ENCODE measurements at places on chromosomes 16 and 17.

DNA sequence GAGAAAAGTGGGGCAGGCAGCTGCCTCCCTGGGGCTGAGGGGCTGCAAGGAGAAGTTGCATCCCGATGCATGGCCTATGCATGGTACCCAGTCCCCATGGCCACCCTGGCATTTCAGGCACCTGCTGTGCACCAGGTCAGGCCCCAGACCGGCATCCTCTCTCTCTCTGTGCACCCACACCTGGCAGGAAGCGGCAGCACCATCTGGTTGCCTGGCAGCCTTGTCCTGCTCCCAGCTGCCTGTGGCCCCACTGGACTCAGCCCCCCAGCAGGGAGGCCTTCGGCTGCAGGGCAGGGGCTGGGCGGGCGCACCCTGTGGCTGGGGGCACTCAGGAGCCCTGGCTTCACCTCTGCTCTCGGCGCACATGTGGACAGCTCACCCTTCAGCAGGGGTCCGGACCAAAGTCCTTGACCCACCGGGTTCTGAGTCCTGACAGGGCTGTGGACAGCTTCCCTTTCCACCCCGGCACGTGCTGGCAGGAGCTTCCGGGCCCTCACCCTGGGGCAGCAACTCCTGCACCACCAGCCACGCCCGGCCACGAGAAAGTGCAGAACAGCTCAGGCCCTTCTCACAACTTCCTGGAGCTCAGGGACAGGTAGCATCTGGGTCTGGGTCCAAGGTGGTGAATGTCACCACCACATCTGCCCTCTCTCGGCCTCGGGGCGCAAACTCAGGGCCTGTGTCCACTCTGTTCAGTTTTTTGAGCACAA, 36.7 kb downstream of the CTU2 start:
- no peak for DNase-seq

- DNase-seq, result peak; percentile 21
Observed at GRCh38 chr16:85029408-85029784, 1.8 kb downstream of the KIAA0513 start.

DNA sequence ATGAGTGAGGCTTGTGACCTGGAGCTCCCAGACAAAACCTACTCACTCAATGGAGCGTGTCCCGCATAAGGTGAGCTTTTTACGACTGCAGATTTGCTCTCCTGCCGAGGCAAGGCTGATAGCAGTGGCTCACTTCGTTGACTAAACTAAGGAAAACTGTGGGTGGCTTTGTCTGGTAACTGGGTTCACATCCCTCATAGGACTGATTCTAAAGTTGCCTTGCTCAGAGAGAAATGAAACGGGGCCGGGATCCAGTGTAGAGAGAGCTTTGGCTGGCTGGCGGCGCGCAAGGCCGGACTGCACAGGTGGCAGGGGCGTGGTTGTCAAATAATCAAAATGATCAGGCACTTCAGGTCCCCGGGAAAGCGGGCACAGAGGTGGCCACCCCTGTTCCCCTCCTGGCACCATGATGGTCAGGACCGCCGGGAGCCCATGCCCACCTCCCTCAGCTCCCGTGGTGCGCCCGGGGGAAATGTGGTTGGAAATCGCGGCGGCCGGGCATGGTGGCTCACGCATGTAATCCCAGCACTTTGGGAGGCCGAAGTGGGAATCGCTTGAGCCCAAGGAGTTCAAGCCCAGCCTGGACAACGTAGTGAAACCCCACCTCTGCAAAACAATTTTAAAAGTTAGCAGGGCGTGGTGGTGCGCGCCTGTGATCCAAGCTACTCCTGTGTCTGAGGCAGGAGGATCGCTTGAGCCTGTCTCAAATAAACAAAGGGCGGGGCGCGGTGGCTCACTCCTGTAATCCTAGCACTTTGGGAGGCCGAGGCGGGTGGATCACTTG, 26.6 kb upstream of the OR1F1 start:
- no peak for DNase-seq

DNA sequence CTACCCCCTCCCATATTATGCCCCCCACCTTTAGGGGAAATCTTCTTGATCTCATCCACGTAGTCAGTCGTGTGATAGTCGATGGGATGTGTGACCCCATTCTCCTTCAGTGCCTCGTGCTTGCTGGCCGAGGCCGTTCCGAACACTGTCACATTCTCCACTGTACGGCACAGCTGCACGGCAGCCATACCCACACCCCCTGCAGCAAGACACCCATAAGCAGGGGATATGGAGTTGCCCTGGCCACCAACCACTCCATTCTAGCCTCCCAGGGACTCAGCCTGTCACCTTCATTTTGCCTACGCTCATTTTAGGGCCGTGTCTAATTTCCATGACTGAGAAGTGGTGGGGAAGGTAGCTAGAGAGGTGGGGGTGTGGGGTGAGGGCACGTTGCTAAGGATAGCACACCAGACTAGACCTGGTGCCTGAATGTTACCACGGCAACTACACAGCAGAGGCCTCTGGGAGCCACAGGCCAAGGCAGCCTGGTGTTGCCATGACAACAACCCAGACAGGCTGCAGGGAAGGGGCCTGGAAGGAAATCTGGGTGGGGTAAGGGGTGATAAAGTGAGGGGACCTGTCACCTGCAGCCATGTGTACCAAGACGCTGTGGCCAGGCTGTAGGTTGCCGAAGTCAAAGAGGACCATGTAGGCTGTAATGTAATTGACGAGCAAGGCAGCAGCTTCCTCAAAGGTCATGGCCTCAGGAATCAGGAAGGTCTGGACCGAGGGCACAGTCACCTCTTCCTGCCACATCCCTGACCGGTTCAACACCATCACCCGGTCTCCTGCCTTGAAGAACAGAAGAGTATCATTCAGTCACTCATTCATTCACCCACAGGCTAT, 4.0 kb downstream of the VAT1 start:
- no peak for DNase-seq

- DNase-seq, result no peak
Observed at GRCh38 chr17:61157246-61157886, 242.3 kb upstream of the TBX2 start.

GRCh38 chr17:42985225-42985624, 4.9 kb downstream of the RUNDC1 start:
- no peak for DNase-seq

DNA sequence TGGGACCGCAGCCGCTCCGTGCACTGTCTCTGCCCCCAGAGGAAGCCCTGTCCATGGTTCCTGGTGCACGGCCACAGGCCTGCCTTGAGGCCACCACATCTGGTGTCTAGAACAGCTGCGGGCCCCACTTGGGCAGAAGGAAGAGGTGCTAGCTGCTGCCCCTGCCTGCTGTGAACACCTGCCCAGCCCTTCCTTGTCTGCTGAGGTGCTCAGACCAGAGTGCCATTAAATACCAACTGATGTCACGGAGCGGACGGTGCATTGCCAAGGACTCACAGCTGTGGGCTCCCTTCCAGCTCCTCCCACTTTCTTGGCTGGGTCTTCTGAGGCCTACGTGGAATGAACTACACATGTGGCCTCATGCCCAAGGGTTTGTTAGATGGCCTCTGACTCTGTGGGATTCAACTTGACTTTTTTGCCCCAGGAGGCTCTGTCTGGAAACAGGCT, 146.1 kb downstream of the RAB11FIP4 start:
- no peak for DNase-seq
